ENCODE measurements at places on chromosomes 5 and 9.

- peak; percentile 12 for DNase-seq
Measured at GRCh38 chr5:59724482-59725391, 168.8 kb downstream of the PDE4D start.

DNA sequence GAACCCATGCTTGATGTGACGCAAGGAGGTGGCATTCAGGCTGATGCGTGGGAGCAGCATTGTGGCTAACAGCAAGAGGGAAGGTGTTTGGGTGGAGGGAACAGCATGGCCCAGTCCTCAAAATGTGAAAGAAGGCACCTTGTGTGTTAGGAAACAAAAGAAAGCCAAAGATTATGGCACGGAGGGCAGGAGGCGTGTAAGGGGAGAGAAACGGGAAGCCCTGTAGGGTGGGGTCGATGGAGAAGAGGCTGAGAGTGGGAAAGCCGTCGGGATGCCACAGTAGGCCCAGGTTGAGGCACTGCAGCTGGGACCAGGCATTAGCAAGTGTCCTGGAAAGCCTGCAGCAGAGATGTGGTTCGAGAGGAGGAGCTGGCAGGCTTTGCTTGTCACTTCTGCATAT lies 241.1 kb downstream of the GADD45G start:
- DNase-seq, result no peak

- DNase-seq, result no peak
Measured at GRCh38 chr5:160174290-160174689, 55.0 kb upstream of the FABP6 start.

GRCh38 chr9:95793924-95794828 lies 81.3 kb upstream of the ERCC6L2 start:
- DNase-seq, result no peak

DNA sequence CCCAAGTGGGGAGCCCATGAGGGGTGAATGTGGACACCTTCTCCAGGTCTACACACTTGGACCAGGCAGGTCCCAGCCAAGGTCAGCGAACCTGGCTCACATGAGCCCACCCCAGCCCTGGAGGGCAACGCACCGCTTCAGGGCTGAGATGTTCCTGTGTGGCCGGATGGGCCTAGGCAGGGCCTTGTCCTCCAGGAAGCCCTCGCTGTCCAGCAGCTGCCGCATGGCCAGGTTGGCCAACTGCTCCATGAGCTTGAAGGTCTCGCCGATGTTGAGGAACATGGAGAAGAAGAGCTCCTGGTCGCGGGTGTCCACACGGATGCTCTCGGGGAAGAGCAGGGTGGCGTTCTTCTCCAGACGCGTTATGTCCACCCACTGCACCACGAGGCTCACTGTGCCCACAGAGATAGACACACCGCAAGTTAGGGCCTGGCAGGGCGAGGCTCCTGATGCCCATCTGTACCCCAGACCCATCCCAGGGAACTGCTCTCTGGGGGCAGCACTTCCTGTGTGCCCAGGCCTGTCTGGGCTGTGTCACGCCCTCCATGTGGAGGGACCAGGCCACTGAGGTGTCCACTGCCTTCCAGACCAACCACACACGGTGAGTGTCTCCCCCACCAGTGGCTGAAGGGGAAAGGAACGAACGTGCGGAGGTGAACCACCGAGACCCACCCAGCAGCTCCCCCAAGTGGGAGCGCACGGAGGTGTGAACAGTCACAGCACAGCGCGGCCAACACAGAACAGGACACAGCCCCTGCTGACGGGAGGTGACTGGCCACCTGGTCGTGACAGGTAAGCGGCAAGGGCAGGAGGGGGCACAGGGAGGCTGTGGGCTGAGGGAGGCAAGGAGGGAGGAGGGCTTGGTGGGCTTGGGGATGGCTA lies 14.4 kb downstream of the TBC1D9B start:
- no peak for DNase-seq

DNA sequence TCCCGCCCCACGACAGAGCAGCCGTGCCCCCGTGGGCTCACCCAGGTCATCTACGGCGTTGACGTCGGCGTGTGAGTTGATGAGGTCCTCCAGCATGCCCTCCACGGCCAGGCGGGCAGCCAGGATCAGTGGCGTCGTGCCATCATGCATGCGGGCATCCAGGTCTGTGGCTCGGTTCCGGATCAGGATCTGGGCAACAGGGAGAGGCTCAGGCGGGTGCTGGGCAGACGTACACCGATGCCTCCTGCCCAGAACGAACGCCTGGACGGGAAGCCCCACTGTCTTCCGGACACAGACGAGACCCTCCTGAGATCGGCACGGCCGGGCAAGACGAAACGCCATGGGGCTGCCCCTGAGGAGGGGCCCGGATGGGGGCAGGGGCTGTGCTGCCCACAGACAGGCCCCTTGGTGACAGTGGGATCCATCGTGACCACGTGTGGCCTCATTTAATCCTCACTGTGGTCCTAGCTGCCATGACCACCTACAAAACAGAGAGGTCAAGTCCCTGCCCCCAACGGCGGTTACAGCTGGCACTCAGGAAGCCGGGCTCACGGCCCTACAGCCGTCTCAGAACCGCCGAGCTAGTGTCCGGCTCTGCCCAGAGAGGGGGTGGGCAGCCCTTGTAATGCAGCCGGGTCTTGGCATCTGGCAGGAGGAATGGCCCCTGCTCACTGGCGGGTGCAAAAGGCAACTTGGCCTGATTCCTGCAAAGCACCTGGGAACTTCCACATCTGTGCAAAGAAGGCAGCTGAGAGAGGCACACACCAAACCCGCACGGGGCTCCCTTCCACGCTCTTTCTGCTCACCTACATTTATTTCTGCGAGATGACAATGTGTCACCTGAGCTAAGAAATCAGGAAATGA lies 16.5 kb upstream of the SEC16A start:
- no peak for DNase-seq

GRCh38 chr5:89301321-89302025 lies 418.5 kb upstream of the MEF2C start:
- no peak for DNase-seq

DNA sequence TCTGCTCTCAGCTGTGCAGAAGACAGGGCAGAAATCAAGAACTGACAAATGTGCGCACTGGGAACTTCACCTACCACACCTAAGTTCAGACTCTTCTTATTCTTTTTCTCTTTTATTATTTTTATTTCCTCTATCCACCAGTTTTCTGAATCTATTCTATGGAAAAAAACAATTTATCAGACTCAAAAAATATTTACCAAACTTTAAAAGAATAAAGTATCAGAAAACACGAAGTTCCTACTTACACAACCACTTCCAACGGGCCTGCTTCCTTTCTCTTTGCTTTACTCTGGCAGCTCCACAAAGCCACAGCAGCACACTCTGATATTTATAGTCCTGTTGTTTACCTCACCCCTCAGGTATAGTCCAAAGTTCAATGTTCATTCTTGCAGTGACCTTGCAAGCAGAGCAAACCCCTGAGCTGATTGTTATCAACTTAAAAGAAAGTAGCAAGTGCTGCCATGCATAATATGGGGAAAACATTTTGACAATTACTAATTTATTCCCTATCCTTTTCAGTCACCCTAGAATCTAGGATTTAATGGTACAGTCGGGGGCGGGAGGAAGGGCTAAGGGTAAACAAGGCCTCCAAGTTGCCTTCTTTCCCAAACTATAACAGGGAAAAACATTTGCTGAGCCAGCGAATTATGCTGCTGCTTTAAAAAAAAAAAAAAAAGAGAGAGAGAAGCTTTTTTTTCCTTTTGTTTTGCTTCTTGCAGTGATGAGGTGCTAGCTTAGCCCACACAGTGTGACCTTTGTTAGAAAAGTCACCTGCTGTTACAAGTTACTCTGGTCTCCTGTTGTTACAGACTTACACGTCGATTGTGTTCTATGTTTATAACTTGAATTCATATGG lies at the start of gene SELENOP:
TSS of gene SELENOP (minus strand) at position 302 of the 856 bp plus-strand sequence. CDS start 3,539 bp downstream, outside the sequence.
- DNase-seq, result no peak
